ENCODE measurements at places on chromosomes 1 and 21. TPM values are rescaled to one million over a fixed set of nuclear protein-coding genes. Genes with fewer than 3 reads are reported as not detected.

DNA sequence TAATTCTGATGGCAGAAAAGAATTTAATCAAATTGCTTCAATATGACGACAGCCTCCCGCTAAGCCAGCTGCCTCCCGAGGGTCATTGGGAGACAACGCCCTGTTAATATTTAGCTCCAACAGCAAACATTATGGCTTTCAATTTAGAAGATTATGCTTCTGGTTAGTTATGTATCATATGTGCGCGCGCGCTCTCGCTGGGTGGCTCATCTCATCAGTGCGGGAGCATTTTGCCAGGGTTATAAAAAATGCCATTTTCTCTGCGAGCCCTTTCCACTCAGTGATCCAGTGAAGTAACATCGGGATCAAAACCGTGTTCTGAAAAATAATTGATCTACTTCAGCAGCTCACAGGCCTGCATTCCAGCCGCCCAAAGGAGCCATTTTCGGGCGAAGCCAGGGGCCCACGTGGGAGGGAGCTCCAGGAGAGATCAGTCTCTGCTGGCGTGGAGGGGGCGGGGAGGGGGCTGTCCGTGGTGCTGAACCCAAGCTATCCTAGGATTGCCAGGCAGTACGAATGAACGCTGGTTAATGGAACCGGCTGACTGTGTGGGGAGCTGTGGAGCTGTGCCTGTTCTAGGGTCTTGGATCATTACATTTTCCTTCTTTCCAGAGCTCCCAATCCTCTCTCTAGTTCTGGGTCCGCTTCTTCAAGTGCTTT lies 219.1 kb upstream of the ZC3H12A start:
- DNase-seq: peak; percentile 10

DNA sequence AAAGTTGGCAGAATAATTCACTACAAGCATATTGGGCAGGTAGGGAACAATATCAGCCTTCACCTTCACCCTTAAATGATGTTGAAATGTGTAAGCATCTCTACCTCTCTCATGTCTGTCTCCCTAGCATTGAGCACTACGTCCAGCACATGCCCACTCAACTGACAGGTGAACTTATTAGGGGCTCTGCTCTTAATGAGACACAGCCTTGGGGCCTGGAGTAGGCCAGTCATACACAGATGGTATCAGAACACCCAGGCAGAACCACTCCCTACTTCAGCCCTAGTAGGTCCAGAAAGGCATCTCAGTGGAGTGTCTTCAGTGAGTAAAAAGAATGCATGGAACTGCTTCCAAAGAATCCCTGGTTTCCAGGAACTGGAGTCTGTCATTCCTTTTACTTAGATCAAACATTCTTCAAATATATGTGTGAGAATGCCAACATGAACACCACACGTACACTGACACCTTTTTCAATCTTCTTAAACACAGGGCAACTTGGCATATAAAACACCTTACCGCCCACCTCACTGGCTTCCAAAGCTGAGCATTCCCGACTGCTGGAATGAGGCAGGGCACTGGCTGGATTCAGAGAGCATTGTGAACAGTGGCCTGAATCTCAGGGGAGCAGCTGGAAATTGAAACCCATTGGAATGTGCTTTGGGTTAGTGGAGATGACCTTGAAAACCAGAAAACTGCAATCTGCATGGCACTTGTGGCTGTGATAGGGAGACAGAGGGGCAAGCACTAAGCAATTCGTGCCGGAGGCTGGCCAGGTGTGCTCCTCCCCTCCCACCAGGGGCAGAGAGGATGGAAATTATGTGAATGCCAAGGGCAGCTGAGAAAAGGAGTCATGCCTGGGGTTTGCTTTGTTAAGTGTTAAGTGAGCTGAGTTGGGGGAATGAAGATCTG lies 24.2 kb upstream of the HSD3B1 start:
- DNase-seq: no peak

DNA sequence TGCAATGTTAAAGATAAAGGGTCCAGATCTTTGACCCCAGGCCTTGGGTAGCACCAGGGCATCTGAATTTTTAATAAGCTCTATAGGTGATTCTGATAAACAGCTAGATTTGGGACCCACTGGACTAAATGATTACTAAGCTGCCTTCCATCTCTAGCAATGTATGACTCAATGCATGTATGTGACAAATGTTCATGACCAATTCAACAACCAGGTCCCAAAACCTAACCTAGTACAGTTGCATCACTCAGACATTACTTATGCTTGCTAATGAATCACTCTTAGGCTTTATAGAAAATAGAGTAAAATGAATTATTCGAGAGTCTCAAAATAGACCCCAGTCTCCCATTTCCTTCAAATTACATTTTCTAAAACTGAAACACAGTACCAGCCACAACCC lies 35.5 kb downstream of the RCAN1 start:
- no peak for DNase-seq

EVI5 gene
- total RNA-seq: 51.3 TPM
